Fibroblast of skin of right biceps (primary cell): ENCODE measurements at places on chromosomes 3 and 15.

GRCh38 chr15:31207246-31207645 is 105.7 kb upstream of the TRPM1 start:
- DNase-seq = no peak

GRCh38 chr3:151976211-151977050 is 103.0 kb downstream of the SUCNR1 start:
- DNase-seq = peak; percentile 98

DNA sequence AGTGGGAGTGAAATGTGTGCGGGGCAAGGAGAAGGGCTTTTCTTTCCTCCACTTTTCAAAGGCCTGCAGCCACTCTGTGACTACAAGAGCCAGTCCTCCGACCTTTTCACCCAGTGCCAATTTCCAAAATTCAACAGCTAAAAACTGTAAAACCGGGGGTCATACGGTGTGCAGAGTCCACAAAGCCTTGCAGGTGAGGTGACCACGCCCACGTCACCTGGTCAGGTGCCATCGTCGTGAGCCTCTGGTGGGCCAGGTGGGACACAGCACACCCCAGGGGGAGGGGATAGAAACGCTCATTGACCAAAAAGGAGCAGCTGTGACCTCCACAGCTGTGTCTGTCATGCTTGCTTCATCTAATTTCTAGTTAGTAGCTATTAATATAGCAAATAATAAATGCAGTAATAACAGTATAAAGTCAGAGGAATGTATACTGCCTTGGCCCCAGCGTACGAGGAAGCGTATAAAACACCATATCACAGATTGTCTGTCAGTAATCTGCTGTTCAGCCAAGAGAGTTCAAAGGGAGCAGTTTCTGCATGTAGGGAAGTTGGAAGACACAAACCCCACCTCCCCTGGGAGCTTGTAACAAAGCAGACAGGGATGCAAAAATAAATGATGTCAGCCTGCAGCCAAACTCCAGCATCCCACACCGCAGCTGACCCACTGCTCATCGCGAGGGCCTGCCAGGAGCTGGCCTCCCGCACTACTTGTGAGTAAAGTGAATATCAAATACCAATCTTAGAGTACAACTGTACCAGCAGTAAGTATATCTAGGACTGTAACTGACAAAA is 86.7 kb downstream of the VGLL4 start:
- peak; percentile 90 for DNase-seq

DNA sequence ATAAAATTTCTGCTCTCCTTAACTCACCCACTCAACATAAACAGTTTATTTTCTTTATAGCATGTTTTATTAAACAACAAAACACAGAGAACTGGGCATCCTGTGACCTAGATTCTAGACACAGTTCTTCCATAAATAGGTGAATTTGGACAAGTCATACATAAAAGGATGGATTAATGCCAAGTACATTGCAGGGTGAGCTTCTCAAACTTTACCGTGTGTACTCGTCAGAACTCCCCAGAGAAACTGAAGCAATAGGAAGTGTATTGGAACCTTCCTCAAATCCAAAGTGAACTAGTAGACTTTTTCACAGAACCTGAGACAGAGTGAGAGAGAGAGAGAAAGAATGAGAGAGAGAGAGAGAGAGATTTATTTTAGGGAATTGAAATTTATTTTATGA is 139.7 kb downstream of the CD47 start:
- DNase-seq = no peak

GRCh38 chr3:172707967-172708366 is 2.9 kb downstream of the NCEH1 start:
- DNase-seq = peak; percentile 48

GRCh38 chr3:177764377-177764912 is 567.2 kb upstream of the TBL1XR1 start:
- peak; percentile 83 for DNase-seq

- DNase-seq = peak; percentile 47
Observed at GRCh38 chr15:72197460-72198355, at the start of gene GRAMD2A. Gene GRAMD2A, minus strand, starts transcription at chr15:72197787.

GRCh38 chr15:78222745-78223395 is 11.5 kb downstream of the ACSBG1 start:
- DNase-seq = no peak

DNA sequence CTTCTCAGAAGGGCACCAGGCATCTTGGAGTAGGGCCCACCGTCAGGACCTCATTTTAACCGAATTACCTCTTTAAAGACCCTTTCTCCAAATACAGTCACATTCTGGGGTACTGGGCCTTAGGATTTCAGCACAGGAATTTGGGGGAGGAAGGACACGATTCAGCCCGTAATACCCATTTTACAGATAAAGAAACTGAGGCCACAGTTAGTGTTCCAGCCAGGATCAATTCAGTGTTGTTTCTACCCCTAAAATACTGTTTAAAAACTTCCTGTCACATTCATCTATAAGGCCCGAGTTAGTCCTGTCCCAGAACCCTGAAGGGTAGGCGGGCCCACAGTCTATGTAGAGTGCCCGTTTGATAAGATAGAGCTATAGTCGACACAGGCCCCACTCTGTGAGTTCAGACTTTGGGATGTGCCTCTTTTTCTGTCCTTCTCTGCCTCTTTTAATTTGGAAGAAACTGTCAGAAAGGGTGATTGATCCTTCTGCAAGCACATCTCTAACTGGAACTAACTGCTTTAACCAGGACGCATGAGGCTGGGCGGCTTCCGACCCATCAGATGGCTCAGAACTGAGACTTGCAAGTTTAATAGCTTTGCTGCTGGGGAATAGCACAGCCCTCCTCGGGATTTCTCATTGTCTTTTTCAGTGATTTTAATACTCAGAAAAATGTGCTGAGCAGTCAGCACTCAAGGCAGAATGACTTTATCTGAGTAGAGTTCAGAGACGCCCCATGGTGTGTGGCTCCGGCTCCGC is 19.5 kb downstream of the BFSP2 start:
- no peak for DNase-seq

DNA sequence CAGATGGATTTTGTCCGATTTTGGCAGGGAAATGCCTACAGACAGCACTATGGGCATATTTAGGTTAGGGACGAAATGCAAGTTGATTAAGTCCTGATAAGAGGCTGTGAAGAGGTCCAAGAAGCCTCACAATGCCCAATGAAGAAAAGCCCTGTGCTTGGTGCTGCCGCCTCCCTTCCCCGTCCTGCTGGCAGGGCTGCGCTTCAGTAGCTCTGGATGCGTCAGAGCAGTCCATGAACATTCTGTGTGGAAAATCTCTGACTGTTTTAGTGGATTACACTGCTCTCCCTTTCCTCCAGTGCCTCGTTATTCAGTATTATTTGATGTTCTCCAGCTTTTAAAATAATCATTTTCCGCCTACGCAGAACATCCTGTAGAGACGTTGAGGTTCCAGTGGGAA is 39.6 kb downstream of the MLH1 start:
- no peak for DNase-seq

- DNase-seq = no peak
Observed at GRCh38 chr3:48621461-48621869, at the start of gene TMEM89. Gene TMEM89, minus strand, starts transcription at chr3:48621769. Its CDS starts 13 bp downstream, at chr3:48621756.

DNA sequence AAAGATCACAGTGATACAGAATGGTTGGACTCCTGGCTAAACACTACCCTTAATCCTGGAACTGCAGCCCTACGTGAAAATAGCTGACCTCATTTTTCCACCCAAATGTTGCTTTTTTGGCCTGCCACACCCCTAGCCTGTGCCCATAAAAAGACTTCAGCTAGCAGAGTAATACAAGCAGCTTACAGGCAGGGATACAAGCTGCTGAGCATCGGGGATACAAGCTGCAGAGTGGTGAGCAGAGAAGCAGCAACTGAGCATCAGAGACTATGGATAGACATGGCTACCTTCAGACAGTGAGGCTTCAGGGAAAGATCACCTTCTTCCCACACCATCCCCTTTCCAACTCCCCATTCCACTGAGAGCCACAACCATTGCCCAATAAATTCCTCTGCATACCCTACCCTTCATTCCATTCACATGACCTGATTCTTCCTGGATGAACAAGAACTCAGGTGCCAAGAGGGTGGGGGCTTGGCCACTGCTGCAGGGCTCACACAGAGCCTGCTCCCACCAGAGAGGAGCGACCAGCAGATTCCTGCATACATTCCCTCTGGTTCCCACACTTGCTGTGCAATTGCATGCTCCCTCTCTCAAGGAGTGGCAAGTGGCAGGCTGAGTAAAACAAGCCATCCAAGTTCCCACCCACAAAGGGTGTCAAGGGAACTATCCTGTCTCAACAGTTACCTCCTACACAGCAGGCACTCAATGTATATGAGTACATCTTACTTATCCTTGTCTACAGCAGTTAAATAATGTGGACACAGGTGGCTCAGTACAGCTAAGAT is 217.5 kb downstream of the ALCAM start:
- no peak for DNase-seq

DNA sequence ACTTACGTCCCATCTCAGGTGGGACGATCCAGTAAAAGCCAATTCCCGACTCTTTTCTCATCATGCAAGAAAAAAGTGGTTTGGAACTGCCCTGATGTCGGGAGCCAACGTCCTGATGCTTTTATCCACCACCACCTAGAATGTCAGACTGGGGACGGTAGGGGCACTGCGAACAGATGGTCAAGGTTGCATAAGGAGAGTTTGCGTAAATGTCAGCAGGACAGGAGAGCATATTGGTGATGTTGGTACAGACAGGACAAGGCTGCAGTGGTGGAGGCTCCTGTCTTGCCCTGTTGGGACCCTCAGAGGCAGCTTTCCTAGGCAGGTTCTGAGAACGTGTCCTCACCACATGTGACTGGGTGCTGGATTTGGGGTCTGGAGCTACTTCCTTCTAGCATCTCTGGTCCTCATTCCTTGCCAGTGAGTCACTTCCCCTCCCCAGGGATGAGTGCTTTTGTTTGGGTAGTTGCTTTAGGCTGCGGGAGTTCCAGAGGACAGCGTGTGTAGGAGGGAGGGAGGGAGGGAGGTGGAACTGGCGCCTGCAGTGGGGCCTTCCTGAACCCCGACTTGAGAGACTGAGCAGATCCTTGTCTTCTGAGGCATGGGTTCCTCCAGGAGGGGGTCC is 21.0 kb downstream of the THSD4 start:
- peak; percentile 95 for DNase-seq

GRCh38 chr15:73362900-73363299 is 5.9 kb downstream of the HCN4 start:
- DNase-seq = no peak

DNA sequence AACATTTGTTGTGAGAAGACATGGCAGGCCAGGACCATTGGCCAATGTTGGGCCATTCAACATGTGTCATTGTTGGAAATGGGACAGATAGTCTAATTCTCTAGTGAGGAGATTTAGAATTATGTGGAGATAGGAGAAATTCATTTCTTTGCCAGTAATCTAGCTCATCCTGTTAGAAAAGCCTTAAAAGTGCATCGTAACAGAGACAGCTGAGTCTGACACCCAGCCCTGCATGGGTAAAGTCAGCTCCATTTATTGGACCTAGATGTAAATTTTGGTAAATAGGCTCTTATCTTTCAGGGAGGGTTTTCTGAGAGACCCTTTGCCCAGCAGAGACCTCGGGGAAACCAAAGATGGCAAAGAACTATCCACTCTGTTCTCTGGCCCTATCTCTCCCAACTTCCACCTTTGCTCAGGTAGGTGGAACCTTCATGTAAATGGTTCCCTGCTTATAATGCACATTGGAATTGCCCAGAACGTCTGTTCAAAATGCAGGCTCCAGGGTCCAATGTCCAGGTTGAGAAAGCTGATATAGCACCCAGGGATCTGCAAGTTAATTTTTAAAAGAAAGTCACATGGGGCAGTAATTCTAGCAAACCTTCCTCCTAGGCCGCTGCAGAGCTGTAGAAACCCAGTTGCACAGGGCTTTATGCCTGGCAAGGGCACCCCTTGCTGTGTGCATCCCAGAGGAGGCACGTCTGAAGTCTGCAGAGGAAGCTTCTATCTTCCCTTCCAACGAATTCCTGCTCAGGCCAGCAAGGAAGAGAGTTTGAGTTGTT is 365.9 kb upstream of the PROK2 start:
- no peak for DNase-seq

GRCh38 chr3:125645616-125646015 is 50.3 kb upstream of the OSBPL11 start:
- no peak for DNase-seq

- no peak for DNase-seq
Observed at GRCh38 chr3:159886050-159886449, 102.6 kb upstream of the IL12A start.

- DNase-seq = peak; percentile 44
Observed at GRCh38 chr3:33915796-33916546, 117.5 kb downstream of the PDCD6IP start.

GRCh38 chr3:190053919-190054672 is 66.6 kb downstream of the P3H2 start:
- DNase-seq = peak; percentile 92

DNA sequence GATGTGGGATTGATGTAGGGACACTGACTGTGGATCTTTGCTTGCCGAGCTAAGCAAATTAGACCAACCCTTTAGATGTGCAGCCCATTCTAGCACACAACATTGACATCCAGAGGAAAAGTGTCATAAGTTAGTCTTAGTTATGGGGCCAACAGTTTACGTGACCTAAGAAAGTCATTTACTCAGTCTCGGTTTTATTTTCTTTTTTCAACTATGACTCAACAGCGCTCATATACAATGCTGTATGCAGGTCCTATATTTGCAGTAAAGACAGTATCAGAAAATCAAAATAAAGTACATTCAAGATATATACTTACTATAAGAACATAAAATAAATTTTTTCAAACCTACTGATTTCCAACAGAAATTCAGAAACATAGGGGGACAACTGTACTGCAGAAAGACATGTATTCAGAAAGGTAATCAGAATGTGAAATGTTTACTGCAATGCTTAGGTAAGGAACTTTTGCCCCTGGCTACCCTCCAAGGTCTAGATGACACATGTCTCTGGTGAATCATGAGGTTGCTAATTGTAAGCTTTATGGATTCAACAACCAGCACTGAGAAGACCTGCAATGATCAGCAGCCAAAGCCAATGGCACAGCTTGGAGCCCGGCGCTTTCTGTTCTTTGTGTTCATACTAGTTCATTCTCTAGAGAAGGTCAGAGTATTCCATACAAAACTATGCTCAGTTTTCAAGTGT is 317.5 kb upstream of the CNTN6 start:
- DNase-seq = peak; percentile 2

DNA sequence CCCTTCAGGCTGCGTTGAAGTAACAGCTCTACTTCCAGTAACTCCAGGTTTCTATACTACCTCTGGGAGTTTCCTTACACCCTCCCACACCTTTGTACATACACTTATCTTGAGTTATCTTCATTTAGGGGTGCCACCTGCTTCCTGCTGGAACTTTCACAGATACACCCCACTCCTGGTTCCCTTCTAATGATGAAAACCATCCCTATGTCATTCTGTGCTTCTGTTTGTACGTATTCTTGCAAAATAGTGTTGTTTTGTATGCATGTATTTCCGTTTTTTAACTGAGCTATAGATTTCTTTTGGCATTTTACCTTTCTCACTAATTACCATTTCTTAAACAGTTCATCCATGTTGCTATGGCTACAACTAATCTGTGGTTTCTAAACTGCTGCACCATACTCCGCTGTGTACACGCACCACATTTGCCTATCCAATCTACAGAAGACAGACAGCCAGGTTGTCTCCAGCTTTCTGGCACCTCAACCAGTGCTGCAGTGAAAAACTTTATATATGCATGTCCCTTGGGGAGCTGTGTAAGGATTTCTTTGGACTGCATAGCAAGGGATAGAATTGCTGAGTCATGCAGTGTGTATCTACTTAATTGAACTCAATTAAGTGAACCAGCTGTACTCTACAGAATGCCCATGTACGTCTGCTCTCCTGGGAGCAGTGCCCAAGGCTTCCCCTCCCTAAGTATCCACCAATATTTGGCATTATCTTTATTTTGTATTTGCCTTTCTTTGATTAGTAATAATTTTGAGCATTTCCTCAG is 61.4 kb upstream of the ST8SIA2 start:
- DNase-seq = no peak
